ENCODE measurements at places on chromosomes 7 and 10.

DNA sequence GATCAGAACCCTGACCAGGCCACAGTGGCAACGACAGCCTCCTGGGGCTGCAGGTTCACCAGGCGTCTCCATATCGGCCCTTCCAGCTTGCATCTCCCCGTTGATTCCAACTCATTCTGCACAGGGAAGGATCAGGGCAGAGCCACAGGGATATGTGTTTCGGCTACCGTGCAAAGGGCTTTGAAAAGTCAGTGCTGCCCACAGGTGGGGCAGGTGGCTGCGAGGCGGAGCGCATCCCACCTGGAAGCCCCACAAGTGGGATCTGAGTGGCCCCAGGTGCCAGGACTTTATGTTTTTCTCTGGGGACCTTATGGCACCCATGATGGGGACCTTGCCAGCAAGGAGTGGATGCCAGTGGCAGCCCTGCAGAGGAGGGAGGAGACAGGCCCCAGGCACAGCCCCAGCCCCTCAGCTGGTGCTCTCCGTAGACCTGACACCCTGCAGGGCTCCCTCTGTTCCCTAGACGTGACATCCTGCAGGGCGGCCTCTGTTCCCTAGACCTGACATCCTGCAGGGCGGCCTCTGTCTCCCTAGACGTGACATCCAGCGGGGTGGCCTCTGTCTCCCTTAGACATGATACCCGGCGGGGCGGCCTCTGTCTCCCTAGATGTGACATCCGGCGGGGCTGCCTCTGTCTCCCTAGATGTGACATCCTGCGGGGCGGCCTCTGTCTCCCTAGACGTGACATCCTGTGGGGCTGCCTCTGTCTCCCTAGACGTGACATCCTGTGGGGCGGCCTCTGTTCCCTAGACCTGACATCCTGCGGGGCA, 189.4 kb downstream of the ELFN1 start:
- no peak for DNase-seq

DNA sequence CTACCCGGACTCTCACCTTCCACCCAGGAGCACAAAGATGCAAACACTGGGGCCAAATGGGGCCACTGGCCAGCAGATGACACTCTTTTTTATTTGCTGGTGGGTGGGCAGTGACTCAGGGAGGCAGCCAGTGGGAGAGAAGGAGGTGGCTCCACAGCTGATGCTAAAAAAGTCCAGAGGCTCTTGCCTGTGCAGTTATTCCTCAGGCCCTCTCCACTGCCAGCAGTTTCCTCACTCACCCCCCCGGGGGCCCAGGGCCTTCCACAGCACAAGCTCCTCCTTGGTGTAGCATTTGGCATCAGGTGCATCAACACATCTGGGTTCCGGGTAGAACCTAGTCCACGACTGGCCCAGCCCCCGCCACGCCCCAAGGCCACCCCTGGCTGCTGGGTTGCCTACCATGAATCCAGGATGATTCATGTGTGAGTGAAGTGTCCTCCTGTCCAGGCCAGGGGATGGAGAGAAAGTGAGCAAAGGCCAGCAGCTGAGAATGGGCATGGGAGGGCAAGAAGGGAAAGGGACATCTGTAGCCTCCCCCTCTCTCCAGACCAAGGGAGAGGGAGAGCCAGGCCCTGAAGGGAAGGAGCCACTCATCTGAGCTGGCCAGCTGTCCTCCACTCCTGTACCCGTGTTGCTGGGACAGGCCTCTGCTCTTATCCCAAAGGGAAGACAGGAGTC, 1.7 kb upstream of the KCNH2 start:
- DNase-seq, result no peak

- no peak for DNase-seq
Observed at GRCh38 chr7:7490003-7490402, 45.7 kb downstream of the COL28A1 start.

GRCh38 chr7:43750016-43750887, 8.2 kb upstream of the BLVRA start:
- no peak for DNase-seq

GRCh38 chr7:135917721-135918120, 59.4 kb downstream of the MTPN start:
- no peak for DNase-seq

GRCh38 chr10:95121904-95122303, 52.6 kb upstream of the CYP2C8 start:
- DNase-seq, result no peak

DNA sequence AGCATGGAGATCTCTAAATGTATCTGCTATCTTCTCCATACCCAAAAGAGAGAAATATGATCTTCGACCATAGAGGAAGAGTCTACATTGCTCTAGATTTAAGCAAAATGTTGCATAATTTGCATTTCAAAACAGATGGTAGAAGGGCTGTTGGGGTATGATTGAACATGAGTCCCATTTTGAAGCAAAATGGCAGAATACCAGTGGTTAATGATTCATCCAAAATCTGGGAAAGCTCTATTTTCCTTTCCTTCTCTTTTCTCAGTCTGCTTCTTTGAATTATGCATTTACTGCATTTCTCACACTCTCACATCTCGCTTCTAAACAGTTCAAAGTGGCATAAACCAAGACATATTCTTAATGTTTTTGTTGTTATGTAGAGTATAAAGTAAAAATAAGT, 178.5 kb downstream of the MACC1 start:
- DNase-seq, result no peak

- DNase-seq, result no peak
Observed at GRCh38 chr7:131066635-131067034, 261.0 kb upstream of the MKLN1 start.

DNA sequence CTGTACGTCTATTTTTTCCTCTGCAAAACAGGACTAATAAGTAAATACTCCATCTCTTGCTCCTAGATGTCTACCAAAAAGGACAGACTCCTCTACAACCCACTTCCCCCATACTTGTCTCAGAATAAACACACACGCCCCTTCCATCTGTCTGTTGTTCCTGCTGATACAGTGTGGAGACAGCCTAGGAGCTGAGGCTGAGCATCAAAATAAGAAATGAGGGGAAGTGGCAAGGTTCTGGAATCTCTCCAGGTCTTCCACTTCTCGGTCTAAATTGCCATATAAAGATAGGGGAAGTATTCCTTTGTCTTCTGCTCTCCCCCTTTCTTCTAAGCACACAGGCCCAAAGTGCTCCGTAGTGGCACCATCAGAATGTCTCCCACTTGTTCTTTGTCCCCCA, 30.8 kb upstream of the VSIR start:
- DNase-seq, result no peak

GRCh38 chr7:28808796-28809533, 149.2 kb downstream of the TRIL start:
- no peak for DNase-seq

- no peak for DNase-seq
Observed at GRCh38 chr10:10259013-10259412, 758.7 kb upstream of the CELF2 start.

DNA sequence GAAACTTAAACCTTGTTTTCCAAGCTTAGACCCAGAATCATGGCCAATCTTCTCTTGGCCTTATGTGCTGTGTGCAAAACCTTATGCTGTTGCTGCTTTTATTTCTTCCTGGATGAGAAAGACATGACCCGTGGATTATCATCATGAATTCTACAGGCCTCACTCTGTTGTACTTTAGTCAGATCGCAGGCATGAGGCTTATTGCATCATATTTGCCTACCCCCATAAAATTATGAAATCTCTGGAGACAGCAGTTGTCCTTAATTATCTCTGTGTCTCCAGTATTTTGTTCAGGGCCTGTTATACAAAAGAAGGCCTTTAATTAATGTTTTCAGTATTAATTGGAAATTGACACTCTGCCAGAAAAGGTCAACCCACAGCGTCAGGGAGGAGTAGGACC, 71.6 kb downstream of the PLCE1 start:
- DNase-seq, result no peak

- DNase-seq, result no peak
Observed at GRCh38 chr7:31027161-31027965, 24.7 kb upstream of the ADCYAP1R1 start.

DNA sequence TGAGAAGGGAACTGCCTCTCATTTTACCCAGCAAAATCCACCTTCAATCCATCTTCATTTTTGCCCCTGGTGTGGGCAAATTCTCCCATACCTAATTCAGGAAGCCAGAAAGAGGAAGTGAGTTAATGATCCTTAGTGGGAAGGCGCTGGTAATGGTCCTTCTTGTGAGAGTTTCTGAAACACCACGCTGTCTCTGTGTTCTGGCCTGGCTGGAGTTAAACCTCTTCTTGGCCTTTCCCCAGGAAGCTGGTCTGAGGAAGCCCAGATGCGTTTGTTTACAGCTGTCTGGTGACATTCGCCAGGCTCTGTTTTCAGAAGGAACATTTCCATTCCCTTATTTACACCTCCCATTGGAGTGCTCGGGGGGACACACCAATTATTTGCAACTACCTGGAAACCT, 24.3 kb downstream of the HTRA1 start:
- no peak for DNase-seq

GRCh38 chr10:89398003-89398749, 5.8 kb downstream of the IFIT1 start:
- DNase-seq, result no peak
